ENCODE measurements at places on chromosomes 16 and 17.

GRCh38 chr17:67911059-67911782 is 85.0 kb downstream of the C17orf58 start:
- no peaks in the 10 kb centered on the region for H3K27me3 ChIP-seq
- DNase-seq, result no peak
- no peaks in the 10 kb centered on the region for H3K4me1 ChIP-seq
- H3K27ac ChIP-seq, result no peak overlapping the region
- no peak overlapping the region for H3K4me3 ChIP-seq

- DNase-seq, result no peak
- H3K4me3 ChIP-seq, result no peak overlapping the region
- H3K27me3 ChIP-seq, result no peaks in the 10 kb centered on the region
Observed at GRCh38 chr16:83813823-83814658, 6.3 kb downstream of the HSBP1 start.

GRCh38 chr17:62675260-62675659 is 47.8 kb downstream of the MRC2 start:
- DNase-seq, result no peak
- no peaks in the 10 kb centered on the region for H3K4me1 ChIP-seq

DNA sequence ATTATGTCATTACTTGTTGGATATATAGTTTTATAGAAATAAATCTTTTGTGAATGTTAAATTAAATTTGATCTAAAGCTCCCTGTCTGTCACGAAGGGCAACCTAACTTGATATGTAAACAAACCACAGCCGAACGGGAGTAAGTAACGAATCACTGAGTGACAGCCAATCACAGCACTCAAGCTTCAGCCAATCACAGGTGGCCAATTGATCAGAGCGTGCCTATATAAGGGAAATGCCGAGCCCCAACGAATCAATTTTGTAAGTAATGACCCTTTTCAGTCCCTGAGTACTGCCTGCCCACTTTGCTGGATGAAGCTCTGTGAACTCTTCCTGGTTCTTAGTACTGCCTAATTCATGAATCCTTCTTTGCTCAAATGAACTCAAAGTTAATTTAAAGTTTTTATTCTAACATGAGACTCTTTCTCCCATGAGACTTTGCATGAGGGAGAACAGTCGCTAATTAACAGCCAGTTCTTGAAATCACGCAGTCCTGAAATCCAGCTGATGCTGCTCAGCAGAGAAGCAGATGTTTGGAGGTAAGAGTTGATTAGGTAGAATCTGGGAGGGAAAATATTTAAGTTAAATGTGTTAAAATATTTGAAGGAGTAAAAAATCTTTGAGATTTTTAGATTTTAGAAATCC is 302.2 kb downstream of the CNTNAP4 start:
- no peak for DNase-seq
- H3K4me1 ChIP-seq, result no peaks in the 10 kb centered on the region
- H3K27me3 ChIP-seq, result no peaks in the 10 kb centered on the region
- H3K4me3 ChIP-seq, result no peak overlapping the region

GRCh38 chr16:11084484-11084875 is 140.1 kb downstream of the CLEC16A start:
- no peak overlapping the region for H3K4me3 ChIP-seq
- DNase-seq, result no peak
- H3K27me3 ChIP-seq, result no peaks in the 10 kb centered on the region
- peaks cover 26% of the 10 kb centered on the region for H3K4me1 ChIP-seq

DNA sequence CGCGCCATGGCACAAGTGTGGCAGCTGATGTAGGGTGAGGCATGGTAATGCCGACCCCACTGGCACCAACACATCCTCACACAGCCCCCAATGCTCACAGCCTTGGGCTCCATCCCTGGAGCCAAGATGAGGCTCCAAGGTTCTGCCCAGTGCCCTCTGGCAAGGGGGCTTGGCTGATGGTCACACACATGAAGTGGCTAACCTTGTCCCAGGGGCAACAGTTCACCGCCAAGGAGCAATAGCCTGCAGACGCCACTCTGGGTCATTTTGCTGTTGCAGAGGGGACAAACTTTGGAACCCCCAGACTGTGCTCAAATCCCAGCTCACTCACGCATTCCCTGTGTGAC is 26.8 kb downstream of the TNFRSF13B start:
- H3K27me3 ChIP-seq, result no peaks in the 10 kb centered on the region
- no peak overlapping the region for H3K4me3 ChIP-seq
- no peaks in the 10 kb centered on the region for H3K4me1 ChIP-seq
- DNase-seq, result no peak
- no peak overlapping the region for H3K27ac ChIP-seq

GRCh38 chr17:21510686-21511362 is 134.7 kb downstream of the KCNJ12 start:
- H3K27me3 ChIP-seq, result peaks cover 11% of the 10 kb centered on the region
- H3K4me1 ChIP-seq, result peaks cover 5% of the 10 kb centered on the region
- H3K36me3 ChIP-seq, result no peaks in the 10 kb centered on the region
- no peak for DNase-seq
- H3K27ac ChIP-seq, result no peak overlapping the region

DNA sequence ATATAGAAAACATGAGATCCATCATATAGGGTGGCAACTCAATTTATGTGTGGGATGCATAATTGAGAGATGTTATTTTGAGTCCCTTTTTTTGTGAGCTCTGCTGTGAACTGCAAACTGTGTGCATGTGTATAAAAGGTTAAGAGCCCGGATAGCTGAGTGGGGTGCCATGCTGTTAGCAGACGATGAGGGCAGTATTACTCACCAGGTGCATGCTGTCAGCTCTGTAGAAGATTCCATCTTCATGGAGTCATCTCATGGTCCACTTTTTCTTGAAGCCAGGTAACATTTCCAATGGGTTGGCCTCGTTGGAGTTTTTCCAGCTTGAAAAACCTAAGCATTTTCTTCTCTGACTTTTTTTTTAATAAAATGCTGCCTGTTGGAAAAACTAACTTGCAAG is 43.0 kb upstream of the RHBDL3 start:
- no peak overlapping the region for H3K4me3 ChIP-seq
- DNase-seq, result no peak
- no peak overlapping the region for H3K27ac ChIP-seq
- no peaks in the 10 kb centered on the region for H3K4me1 ChIP-seq

DNA sequence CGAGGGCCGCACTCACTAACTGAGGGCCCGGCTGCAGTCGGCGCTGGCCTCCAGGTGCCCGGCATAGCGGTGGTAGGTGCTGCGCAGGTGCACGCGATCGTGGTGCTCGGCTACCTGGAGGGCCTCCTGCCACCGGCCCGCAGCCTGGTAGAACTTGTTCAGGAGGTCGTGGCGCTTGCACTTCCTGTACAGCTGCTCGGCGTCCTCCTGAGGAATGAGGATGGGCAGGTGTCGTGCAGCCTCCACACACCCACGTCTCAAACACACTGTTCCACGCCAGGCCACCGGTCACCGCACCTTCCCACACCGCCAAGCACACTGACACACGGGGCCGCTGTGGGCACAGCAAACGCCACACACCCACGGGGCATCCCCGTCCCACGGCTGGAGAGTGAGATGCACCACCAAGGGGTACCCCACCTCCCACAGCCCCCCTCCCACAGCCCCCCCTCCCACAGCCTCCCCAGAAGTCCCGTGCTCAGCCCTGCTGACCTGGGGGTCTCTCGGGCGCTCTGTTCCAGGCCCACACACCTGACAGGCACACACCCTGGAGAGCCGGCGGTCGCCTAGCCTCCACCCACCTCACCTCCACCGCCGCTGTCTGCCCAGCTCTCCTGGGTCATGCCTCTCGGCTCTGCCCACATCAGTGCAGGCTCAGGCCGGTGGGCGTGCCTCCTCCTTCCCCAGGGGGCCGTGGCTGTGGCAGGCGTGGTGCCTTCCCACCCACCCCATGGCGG is 7.4 kb upstream of the TMEM204 start:
- no peaks in the 10 kb centered on the region for H3K27me3 ChIP-seq
- H3K4me1 ChIP-seq, result peaks cover 35% of the 10 kb centered on the region
- H3K4me3 ChIP-seq, result no peak overlapping the region

DNA sequence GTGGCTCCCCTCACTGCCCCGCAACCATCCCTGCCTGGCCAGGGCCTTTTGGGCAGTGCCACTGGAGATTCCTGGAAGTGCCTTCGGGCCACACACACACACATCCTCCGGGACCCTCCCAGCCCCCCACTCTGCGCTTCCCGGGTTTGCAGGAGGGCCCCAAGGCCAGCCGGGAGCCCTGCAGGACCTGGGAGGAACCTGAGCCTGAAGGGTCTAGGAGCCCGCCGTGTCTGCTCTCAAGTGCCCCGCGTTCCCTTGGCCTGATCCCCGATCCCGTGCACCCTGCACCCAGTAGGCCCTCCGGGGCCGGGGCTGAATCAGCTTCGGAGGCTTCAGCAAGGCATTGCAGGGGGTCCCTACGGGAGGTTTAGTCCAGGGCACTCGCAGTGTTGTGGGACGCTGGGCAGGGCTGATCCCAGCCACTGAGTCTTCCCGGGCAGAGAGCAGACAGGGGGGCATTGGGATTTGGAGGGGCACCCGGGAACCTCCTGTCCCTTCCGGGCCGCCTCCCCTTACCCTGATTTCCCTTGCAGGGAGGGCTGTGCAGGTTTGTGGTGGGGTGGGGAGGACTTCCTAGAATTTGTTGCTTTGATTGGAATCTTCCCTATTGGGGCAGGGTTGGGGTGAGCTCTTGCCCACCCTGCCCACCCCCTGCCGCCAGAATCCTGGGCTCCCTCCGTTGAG is 36.9 kb downstream of the TMEM235 start:
- no peak for DNase-seq
- H3K27me3 ChIP-seq, result peaks cover 4% of the 10 kb centered on the region
- peaks cover 45% of the 10 kb centered on the region for H3K4me1 ChIP-seq
- H3K4me3 ChIP-seq, result no peak overlapping the region
- no peaks in the 10 kb centered on the region for H3K36me3 ChIP-seq

GRCh38 chr17:8991514-8992285 is 26.2 kb upstream of the PIK3R5 start:
- H3K36me3 ChIP-seq, result no peaks in the 10 kb centered on the region
- no peaks in the 10 kb centered on the region for H3K27me3 ChIP-seq
- no peak overlapping the region for H3K4me3 ChIP-seq
- DNase-seq, result peak; percentile 45

- H3K4me3 ChIP-seq, result no peak overlapping the region
- no peak for DNase-seq
- H3K4me1 ChIP-seq, result peaks cover 25% of the 10 kb centered on the region
- no peaks in the 10 kb centered on the region for H3K27me3 ChIP-seq
- H3K27ac ChIP-seq, result no peak overlapping the region
Observed at GRCh38 chr17:82525712-82526111, 6.2 kb downstream of the FOXK2 start.

DNA sequence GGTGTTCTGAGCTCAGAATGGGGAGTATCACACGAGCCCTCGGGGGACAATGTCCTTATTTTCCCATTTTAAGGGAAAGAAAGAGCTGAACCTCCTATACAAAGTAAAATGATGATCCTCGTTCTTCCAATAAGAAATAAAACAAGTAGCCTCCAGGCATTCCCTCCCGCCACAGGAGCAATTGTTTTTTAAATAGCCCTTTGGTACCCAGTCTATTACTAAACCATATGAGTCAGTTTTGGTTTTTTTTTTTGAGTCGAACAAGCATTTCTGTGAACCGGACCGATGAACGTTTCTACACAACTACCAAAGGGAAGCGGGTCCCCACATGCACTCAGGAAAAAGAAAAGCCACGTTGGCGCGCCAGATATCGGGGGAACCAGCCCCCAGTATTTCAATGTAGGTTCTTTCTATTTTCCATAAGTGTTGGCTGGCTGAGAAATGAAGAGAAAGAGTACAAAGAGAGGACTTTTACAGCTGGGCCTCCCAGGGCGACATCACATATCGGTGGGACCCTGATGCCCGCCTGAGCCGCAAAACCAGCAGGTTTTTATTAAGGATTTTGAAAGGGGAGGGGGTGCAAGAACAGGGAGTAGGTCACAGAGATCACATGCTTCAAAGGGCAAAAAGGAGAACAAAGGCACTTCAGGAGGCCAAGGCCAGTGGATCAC is 3.8 kb upstream of the DCXR start:
- no peaks in the 10 kb centered on the region for H3K36me3 ChIP-seq
- peaks cover 11% of the 10 kb centered on the region for H3K4me1 ChIP-seq
- H3K27ac ChIP-seq, result no peak overlapping the region
- H3K27me3 ChIP-seq, result no peaks in the 10 kb centered on the region

GRCh38 chr16:4514606-4515005 is 24.0 kb downstream of the CDIP1 start:
- peak overlapping the region; percentile 47 for H3K27ac ChIP-seq
- DNase-seq, result no peak
- peaks cover 27% of the 10 kb centered on the region for H3K4me1 ChIP-seq

DNA sequence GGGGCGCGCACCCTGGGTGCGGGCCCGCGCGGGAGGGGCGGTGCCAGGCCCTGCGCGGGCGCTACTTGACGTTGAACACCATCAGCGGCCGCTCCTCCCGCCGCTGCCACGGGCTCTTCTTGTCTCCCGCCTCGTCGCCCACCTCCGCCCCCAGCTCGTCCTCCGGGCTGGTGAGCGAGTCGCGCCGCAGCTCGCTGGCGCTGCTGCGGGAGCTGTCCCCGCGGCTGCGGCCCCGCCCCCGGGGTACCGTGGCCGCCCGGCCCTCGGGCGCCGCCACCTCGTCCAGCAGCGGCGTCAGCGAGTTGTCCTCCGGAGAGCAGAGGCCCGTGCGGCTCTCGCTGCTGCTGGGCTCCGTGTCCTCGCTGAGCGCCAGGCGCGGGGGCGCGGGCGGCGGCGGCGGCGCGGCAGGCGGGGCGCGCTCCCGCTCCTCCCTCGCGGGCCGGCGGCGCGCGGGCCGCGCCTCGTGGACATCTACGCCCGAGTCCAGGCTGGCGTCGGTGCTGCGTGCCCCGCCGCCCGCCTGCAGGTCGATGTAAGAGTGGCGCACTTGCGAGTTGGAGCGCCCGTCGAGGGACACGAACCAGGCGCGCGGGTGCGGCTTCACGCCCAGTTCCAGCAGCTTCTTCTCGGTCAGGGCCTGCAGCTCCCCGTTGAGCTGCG is 8.7 kb downstream of the GRN start:
- H3K4me1 ChIP-seq, result peaks cover 3% of the 10 kb centered on the region
- no peaks in the 10 kb centered on the region for H3K36me3 ChIP-seq
- H3K27me3 ChIP-seq, result no peaks in the 10 kb centered on the region

GRCh38 chr17:8163978-8164814 is 1.4 kb upstream of the VAMP2 start:
- H3K4me3 ChIP-seq, result peak overlapping the region; percentile 49
- H3K27me3 ChIP-seq, result no peaks in the 10 kb centered on the region
- H3K27ac ChIP-seq, result peak overlapping the region; percentile 80
- peaks cover 49% of the 10 kb centered on the region for H3K4me1 ChIP-seq

DNA sequence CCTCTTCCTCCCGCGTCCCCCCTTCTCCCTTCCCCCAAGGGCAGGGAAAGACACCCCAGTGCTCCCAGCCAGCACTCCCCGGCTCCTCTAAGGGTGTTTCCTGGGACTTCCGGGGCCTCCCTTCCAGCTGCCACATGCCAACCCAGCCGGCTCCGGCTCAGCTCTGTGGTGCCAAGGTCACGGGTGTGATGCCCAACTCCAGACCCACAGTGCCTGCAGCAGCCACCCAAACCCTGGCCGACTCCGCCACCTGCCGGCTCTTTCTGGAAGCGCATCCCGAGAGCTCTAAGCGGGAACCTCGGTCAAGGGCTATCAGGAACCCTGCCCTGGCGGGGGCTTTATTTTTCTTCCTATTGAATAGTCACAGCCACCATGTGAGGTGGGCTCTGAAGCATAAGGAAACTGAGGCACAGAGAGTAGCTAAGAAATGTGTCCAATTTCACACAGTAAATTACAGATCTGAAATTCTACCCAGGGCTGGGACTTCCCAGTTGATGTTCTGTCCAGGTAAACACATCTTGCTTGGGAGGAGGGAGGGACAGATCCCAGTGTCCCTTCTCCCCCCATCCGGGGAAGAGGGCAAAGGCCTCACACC is 3.3 kb upstream of the PPP1R1B start:
- no peak overlapping the region for H3K27ac ChIP-seq
- H3K36me3 ChIP-seq, result no peaks in the 10 kb centered on the region
- no peak overlapping the region for H3K4me3 ChIP-seq
- peaks cover 23% of the 10 kb centered on the region for H3K27me3 ChIP-seq
- DNase-seq, result peak; percentile 80
